ENCODE measurements at places on chromosomes 2 and 18.

- H3K27me3 ChIP-seq: no peaks in the 10 kb centered on the region
- no peak overlapping the region for H3K27ac ChIP-seq
- H3K36me3 ChIP-seq: no peaks in the 10 kb centered on the region
- no peaks in the 10 kb centered on the region for H3K4me1 ChIP-seq
- no peak for DNase-seq
- no peak overlapping the region for H3K4me3 ChIP-seq
These were observed 33.6 kb downstream of the SATB2 start for GRCh38 chr2:199424160-199424559.

GRCh38 chr2:230717600-230717999, 5.0 kb downstream of the CAB39 start:
- H3K27me3 ChIP-seq: no peaks in the 10 kb centered on the region
- H3K36me3 ChIP-seq: peaks cover 5% of the 10 kb centered on the region
- H3K27ac ChIP-seq: no peak overlapping the region
- no peak overlapping the region for H3K4me3 ChIP-seq
- H3K4me1 ChIP-seq: peaks cover 37% of the 10 kb centered on the region

DNA sequence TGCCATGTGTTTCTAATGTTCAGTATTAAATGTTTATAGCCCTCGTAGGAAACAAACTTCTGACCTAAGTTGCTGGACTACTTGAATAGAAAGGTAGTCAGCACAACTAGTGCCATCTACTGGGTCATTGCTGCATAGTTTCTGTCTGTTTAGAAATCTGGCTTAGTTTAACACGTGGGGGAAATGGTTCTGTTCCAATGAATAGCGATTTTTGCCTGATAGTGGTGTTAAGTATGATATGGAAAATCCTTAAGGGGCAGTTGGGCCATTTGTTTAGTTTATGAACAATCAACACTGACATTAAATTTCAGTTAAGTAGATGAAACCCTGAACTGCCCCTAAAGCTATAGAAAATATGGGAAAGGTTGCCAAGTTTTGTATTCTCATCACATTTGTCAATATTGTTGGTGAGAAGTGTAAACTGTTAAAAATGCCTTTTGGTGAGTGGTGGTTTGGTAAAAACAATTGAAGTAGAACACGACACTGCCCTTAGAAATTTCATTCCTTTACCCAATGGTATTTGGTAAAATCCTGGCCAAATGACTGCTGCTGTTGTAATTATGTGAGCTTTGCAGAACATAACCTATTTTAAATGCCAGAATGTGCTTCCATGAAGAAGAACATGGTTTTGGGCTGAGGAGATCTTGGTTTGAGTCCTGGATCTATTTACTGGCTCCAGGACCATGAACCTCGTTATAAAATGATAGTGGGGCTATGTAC, 13.2 kb downstream of the NABP1 start:
- peak; percentile 85 for DNase-seq
- no peaks in the 10 kb centered on the region for H3K4me1 ChIP-seq
- H3K27me3 ChIP-seq: no peaks in the 10 kb centered on the region
- H3K36me3 ChIP-seq: peaks cover 22% of the 10 kb centered on the region
- H3K4me3 ChIP-seq: no peak overlapping the region

- no peak for DNase-seq
- H3K27ac ChIP-seq: no peak overlapping the region
- no peaks in the 10 kb centered on the region for H3K4me1 ChIP-seq
- no peaks in the 10 kb centered on the region for H3K36me3 ChIP-seq
- H3K27me3 ChIP-seq: no peaks in the 10 kb centered on the region
- no peak overlapping the region for H3K4me3 ChIP-seq
These were observed 546.2 kb upstream of the SETBP1 start for GRCh38 chr18:44134447-44134846.

GRCh38 chr2:189309331-189309730, 129.8 kb upstream of the COL5A2 start:
- H3K4me1 ChIP-seq: no peaks in the 10 kb centered on the region
- no peak for DNase-seq
- no peak overlapping the region for H3K27ac ChIP-seq

Measured in natural killer cell (primary cell).